ENCODE measurements at places on chromosomes 16 and 17.

GRCh38 chr17:57309479-57309878, 53.2 kb downstream of the MSI2 start:
- DNase-seq = no peak

DNA sequence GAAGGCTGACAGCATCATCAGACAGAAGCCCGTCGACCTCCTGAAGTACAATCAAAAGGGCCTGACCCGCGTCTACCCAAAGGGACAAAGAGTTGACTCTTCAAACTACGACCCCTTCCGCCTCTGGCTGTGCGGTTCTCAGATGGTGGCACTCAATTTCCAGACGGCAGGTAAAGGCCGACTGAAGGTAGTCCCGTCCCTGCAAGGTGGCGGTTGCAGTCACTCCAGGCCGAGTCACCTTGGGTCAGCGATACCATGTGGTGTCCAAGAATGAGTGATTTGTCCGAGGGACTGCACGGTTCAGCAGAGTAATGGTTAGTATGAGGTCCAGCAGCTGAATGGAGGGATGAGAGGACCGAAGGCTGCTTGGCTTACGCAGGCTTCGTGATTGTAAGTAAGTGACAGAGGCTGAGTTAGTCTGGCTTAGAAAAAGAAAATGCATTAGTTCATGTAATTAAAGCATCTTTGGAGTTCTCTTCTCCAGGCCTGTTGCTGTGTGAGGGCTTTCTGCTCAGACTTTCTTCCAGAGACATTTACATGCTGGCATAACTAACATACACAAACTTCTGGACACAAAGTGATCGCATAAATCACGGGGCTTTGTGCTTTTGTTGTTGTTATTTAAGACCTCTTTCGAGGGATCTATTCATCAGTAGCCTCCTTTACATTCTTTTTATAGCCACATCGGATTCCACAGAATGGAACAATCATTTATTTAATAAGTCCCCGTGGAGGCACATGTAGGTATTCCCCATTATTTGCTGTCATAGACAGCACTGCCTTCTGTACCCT, 74.9 kb downstream of the SDR42E1 start:
- no peak for DNase-seq

- no peak for DNase-seq
Measured at GRCh38 chr16:66443269-66443652, 16.2 kb downstream of the BEAN1 start.

DNA sequence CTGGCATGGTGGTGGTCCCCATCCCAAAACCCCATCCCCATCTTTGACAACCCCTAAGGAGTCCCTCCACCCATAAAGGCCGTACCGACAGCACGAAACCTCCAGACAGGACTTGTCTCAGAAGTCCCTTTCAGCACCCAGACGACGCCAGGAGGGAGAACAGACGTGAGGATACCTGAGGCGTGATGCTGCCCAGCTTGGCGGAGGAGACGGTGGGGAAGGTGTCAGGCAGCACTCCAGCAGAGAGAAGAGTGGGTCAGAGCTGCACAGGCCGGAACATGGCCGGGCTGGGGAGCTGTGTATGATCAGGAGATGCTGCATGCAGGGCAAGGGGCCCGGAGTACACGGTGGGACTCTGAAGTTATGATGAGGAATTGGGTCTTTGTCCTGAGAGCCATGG, 244.2 kb downstream of the GSG1L start:
- no peak for DNase-seq

GRCh38 chr16:50228364-50228868, 37.9 kb upstream of the ADCY7 start:
- DNase-seq = no peak

DNA sequence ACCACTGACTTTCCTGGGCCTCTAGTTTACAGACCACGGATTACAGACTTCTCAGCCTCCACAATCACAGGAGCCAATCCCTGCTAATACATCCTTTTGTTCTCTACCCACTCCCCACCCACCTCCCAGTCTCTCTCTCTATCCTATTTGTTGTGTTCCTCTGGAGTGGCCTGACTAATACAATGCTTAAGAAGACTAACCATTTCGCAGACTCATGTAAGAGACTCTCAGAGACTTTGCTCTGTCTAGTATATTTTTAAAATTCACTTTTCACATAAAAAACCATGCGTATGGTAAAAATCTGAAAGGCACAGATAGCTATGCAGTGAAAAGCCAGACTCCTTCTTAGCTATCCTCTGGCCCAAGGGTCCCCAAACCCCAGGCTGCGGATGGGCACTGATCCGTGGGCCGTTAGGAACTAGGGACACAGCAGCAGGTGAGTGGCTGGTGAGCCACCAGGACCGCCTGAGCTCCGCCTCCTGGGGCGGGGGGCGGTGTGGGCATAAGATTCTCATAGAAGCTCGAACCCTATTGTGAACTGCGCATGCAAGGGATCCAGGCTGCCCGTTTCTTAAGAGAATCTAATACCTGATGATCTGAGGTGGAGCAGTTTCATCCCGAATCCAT, 7.6 kb downstream of the PIK3R6 start:
- no peak for DNase-seq

GRCh38 chr17:64779376-64780095, 117.4 kb upstream of the SMURF2 start:
- DNase-seq = no peak

- DNase-seq = peak; percentile 71
Measured at GRCh38 chr17:7862692-7863437, 5.1 kb downstream of the CYB5D1 start.

- DNase-seq = no peak
Measured at GRCh38 chr17:55158439-55158838, 106.3 kb upstream of the HLF start.
